ENCODE measurements at places on chromosomes 6 and 20.
A peak's percentile ranks its signal among the peaks of the same experiment; 100 is the strongest.

GRCh38 chr6:70336996-70337742 is 34.3 kb upstream of the COL9A1 start:
- no peak for DNase-seq

DNA sequence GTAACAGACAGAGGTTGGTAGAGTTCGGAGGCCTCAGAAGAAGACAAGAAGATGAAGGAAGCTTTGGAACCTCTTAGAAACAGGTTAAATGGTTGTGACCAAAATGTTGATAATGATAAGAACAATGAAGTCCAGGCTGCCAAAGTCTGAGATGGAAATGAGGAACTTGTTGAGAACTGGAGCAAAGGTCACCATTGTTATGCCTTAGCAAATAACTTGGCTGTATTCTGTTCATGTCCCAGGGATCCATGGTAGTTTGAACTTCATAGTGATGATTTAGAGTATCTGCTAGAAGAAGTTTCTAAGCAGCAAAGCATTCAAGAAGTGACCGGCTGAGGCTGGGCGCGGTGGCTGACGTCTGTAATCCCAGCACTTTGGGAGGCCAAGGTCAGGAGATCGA is 11.1 kb upstream of the LSM14B start:
- no peak for DNase-seq

DNA sequence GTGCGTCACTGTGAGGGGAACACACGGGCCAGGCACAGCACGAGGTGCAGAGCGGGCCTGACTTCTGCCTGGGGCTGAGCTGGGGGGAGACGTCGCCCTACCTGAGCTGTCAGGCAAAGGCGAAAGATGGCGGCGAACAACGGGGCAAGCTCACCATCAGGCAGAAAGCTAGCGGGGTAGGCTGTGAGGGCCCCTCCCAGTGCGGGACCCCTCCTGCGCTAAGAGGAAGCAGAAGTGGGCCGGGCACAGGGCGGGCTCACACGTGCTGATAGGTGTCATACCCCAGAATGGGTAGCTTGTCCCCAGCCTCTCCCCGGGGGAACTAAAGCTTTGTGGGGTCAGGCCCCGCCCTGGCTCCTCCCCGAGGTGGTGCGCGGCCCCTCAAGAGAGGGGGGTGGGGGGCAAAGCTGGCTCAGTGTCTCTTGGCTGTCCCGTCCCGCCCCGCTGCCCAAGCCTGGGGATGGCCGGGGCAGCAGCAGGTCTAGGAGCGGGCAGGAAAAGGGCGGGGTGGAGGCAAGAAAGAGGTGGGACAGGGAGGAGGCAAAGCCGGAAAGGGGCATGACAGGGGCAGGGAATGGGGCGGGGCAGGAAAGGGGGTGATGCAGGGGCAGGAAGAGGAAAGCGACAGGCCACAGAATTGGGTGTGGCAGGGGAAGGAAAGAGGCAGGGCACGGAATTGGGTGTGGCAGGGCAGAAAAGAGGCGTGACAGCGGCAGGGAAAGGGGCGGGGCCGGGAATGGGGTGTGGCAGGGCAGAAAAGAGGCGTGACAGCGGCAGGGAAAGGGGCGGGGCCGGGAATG is 14.7 kb downstream of the UCKL1 start:
- no peak for DNase-seq

DNA sequence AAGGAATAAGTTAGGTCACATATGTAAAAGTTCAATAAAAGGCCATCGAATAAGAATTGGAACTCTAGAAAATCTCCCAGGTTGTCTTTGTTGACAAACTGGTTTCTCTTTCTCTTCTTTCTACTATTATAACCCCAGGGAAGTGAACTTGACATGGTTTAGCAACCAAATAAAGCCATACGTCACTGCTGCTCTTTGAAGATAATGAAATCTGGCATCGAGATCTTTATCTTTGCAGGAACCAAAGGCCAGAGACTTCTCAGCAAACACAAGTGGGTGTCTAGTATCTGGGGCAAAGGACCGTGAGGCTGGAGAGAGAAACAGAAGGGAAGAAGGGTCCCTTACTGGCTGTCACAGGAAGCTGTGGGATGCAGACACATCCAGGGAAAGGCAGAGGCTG is 286.7 kb upstream of the CDYL start:
- no peak for DNase-seq

GRCh38 chr6:30060606-30061091 is 416 bp upstream of the POLR1H start:
- DNase-seq: peak; percentile 25

DNA sequence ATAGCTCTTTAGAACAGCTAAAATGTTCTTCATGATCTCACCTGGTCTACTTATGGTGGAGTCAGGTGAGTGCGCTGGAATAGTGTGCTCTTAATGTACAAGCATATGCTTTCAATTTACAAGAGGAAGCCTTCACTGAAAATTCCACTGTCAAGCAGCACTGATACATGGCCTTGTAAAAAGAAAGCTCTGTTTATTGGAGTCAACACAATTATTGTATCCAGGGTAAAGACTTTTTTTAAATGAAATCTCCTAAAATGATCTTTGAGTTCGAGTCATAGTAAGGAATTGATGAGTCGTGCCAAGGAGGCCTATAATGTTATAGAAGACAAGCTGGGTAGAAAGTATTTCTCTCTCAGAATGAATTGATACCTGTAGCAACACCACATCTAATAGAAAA is 41.6 kb upstream of the CARMIL1 start:
- no peak for DNase-seq

DNA sequence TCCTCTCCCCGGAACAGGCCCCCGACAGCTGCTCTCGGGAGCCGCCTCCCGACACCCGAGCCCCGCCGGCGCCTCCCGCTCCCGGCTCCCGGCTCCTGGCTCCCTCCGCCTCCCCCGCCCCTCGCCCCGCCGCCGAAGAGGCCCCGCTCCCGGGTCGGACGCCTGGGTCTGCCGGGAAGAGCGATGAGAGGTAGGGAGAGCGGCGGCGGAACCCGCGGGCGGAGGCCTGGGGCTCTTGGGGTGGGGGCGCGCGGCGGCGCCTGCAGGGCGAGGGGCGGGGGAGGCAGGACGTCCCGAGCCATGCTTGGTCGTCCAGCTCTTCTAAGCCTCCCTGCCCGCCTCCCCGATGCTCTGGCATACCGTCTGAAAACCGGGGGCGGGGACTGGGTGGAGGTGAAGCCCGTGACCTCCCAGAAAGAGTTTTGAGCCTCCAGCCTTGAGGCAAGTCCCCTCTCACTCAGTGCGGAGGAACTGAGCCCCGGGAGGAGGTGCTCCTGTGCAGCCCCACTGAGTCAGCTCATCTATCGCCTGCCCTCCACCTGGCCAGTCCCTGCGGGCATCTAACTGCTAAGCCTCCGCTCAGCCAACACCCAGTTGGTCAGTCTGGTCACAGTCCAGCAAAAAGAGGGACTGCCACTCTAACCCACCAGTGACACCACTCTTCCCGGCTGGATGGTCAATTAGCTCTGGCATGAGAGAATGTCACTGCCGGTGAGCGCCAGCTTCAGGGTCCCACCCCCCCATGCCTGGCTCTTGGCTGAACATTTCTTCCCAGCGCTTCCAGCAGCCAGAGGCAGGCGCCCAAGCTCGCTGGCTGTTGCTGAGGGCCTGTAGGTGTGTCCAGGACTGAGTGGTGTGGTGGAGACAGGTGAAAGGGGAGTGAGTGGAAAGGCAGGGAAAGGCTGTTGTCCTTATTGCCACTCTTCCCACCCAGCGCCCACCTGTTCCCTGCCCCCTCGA is 482 bp downstream of the DDR1 start:
- peak; percentile 81 for DNase-seq

DNA sequence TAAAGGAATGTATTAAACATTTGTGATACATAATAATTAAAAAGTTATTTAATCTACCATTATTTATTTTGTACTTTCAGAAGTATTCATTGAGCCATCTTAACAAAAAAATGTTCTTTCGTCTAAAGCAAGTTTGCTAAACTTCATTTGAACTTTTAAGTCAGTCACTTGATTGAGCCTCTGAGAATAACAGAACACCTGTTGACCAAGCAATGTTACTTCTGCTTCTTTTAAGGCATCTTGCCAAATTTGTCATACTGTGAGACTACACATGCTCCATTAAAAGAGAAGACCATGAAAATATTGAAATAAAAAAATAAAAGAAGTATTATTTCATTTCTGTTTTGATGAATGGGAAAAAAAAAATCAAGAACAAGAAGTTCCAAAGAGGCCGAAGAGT is 141.8 kb upstream of the BMP5 start:
- DNase-seq: no peak

All from anterior cingulate cortex (tissue), 58 donors.